ENCODE measurements at places on chromosomes 5 and 9.

- peak; percentile 70 for DNase-seq
Measured at GRCh38 chr5:131634666-131634995, 398 bp downstream of the RAPGEF6 start.

- no peak for DNase-seq
Measured at GRCh38 chr9:121852651-121853616, 201.5 kb downstream of the DAB2IP start.

GRCh38 chr5:77845324-77845646 lies 69.1 kb upstream of the TBCA start:
- no peak for DNase-seq

DNA sequence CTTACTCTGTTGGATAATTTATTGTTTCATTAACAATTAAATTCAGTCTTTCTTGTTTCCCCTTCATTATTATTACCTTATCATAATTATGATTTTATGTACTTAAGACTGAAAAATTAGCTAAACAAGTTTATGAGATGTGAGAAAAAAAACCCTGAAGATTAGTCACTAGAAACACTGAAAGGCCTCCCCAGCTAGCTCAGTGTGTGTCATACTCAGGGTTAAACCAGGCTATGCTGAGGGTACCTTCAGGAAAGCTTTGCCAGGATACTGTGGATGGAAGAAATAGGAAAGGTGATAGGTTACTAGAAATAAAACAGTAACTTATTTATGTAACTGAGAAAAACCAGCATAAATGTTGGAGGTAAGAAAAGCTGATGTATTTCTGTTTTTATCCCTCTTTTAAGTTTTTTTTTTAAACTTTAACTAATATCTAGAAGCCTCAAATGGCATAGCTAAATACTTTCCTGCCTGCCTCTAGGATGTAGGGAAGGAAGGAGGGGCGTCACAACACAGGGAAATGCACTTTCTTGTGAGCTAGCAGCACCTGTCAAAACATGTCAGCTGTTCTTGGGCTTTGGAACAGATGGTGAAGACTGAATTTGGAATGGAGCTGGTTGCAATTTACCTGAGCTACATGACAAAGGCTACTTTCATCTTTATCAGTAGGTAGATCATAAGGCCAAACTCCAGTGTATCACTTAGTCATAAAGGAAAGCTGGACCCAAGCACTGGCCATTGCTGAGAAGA lies 24.2 kb downstream of the NMRK1 start:
- DNase-seq, result no peak

DNA sequence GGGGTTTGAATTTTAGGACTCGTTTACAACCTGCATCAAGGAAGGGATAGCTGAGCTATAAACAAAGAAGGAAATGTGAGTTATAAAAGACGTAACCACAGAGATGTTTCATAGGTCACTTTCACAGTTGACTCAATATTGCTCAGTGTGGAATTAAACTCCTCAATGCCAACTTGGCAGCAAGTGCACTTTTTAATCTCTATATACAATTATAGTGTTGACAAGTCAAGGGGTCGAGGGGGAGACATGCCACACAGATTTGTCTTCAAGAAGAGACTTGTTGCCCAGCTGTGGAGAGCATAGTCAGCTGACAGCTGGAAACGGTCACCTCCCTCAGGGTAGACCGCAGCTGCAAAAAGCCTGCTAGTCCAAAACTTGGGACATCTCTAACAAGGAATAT lies 163.4 kb upstream of the DMAC1 start:
- no peak for DNase-seq

DNA sequence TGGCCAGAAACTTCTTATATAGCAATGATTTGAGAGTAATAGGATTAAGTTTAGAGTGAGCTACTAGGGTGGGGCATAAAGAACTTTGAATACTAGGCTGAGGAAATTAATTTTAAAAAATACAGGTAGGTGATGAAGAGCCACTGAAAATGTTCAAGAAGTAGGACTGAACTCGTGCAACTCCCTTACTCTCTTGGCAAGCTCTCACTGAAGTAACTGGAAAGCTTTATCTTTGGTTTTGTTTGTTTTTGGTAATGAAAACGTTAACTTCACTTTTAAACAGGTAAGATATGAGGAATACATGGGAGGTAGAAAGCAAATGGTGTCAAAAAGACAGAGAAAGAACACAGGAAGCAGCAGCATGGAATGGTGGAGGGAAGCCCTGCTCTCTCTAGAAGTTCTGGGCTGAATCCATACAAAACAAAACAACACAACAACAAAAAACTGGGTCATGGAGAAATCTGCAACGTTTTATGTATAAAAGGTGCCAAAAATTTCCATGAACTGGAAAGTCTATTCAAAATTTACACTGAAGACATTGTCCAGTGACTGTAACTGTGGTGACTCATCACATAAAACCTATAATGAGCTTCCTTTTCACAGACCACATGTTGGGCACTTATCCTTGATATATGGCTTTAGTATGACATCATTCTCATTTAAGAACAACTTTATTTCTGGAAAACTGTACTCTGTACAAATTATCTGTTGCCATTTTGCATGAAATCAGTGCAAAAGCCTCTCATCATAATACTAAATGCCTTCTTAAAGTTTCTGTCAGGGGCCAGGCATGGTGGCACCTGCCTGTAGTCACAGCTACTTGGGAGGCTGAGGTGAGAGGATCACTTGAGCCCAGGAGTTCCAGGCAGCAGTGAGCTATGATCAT lies 91.2 kb upstream of the CHD1 start:
- no peak for DNase-seq

- no peak for DNase-seq
Measured at GRCh38 chr5:157597277-157597676, 21.7 kb upstream of the ADAM19 start.

DNA sequence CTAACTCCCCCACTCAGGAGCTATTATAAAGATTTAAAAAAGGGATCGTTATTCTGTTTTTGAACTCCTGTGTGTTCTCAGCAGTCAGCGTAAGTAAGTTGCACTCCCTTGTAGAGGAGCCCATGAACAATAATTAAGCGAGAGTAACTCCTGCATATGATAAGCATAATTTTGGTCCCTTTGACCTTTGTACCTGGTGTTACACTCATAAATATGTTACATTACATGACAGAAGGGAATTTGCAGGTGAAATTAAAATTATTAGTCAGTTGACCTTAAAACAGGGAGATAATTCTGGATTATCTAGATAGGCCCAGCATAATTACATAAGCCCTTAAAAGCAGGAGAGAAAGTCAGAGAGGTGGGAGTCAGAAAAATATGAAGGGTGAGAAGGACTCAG lies 197.3 kb downstream of the KCTD16 start:
- DNase-seq, result no peak

GRCh38 chr5:14901462-14902051 lies 30.0 kb upstream of the ANKH start:
- DNase-seq, result no peak

DNA sequence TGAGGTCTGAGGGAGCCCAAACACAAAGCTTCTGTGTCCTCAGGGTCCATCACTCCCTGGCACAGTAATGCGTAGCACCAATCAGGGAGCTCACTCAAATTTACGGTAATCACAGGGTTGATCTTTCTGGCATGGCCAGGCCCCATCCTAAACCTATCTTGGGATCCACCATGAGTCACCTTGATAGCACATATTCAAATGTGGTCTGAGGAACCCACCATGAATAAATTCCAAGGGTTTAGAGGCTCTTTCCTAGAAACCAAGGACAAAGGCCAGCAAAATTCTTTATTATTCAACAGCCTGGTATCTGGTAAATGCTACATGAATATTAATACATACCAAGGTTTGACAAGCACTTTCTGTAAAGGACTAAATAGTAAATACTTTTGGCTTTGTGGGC lies 254.5 kb downstream of the TLR4 start:
- DNase-seq, result no peak

DNA sequence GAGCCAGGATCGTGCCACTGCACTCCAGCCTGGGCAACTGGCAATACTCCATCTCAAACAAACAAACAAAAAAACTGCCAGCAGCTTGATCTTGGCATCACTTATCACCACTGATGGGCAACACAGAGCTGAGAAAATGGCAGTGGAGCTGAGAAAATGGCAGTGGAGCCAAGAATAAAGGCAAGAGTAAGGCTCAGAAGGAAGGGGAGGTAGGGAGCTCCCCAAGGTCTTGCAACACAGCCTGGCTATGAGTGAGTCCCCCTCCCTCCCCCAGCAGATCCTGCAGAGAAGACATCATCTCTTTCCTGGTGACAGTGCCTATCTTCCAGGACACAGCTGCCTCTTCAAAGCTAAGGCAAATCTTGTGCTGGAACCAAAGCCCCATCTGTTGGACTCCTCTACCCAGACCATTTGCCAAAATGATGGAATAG lies 70.3 kb downstream of the UGCG start:
- DNase-seq, result peak; percentile 19

GRCh38 chr9:120531683-120532300 lies 48.2 kb downstream of the CDK5RAP2 start:
- no peak for DNase-seq

DNA sequence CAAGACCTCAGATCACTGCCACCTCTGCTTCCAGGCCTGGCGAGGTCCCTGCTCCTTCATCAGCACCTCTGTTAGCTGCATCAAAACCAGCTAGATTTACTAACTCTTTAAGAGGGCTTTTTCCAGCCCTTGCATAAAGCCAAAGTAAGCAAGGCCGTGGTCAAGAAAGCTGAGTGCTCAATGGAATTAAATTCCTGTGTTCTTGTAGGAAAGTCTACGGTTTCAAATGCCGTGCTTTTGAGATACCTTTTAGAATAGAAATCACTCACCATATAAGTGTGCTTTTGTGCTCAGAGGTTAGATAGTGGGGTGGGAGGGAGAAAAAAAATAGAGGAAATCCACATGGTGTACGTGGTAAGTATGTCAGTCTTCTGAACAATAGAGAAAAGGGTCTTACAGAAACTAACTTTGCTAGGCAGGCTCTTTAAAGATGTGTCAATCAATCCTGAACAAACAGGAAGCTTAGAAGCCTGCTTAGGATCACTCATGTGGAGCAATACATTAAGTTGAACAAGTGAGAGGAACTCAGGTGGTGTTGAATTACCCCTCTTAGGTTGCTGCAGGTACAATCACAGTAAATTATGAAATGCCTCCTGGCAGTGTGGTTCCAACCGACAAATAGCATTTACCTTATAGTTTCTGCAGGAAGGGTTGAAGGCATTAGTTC lies 79.7 kb downstream of the SEMA6A start:
- DNase-seq, result no peak

DNA sequence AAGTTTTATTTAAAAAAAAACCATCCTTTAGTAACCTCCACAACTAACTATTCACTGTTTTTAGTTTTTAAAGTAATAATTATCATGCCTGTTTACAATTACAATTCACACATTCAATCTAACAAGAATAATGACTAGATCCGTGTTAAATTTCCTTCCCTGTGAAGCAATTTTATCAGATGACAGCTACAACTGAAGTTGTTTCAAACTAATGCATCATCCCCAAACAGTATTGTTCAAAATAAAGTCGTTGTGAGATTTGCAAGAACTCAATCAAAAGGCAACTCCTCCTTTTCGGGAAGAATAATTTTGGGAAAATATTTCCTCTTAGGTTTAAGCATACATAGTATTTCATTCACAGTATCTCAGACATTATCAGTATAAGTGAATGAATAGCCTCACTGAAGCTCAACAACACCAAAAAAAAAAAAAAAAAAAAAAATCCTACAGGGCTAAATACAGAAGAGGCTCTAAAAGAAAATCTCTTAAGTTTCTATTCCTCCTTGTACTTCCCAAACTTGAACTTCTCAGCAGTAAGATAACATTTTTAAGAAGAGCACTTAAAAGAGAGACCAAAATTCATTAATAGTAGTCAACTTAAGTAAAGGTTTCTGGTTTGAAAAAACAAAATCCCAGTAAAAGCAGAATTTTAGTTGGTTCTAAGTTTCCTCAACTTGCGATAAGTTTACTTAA lies 9.4 kb downstream of the C9orf72 start:
- DNase-seq, result no peak

DNA sequence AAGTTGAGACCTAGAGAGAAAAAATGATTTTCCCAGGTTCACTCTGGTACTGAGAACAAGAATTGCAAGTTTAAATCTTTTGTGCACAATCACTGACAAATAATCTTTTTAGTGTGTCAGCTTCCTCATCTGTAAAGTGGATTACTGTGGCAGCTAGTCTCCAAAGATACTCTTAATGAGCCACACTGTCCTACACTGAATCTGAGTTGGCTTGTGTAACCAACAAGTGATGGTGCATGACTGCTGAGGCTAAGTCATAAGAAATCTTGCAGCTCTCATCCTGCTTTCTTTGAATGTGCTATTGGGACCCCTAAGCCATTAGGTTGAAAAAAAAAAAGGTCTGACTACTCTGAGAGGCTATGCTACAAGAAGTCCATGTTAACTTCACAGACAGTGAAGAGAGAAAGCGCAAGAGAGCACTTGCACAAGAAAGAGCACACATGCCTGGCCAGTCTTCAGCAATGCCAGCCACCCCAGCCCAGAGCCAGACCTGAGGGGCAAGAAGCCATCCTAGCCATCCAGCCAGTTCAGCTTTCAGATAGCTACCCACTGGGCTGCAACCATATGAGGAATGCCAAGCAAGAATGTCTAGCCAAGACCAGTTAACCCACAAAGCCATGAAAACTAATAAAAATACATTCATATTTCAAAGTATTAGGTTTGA lies 419.4 kb downstream of the RAB3C start:
- DNase-seq, result no peak

- no peak for DNase-seq
Measured at GRCh38 chr5:74638970-74639806, 1.3 kb downstream of the ENC1 start.

DNA sequence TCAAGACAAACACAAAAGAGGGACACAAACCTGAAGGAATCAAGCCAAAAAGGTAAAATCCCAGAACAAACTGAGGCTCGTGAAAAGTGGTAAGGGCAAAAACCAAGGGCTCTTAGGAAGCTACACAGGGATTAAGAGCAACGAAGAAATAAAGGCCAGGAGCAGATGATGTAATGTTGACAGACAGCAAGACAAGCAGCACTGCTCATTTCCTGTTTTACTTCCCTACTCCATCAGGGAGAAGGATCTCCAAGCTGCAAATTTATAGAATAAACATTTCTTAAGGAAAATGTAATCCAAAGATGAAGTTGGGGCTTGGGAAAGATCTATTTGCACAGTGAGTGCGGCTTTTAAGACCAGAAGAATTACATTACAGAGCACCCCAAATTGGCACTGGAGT lies 182.3 kb upstream of the MAP1B start:
- no peak for DNase-seq

DNA sequence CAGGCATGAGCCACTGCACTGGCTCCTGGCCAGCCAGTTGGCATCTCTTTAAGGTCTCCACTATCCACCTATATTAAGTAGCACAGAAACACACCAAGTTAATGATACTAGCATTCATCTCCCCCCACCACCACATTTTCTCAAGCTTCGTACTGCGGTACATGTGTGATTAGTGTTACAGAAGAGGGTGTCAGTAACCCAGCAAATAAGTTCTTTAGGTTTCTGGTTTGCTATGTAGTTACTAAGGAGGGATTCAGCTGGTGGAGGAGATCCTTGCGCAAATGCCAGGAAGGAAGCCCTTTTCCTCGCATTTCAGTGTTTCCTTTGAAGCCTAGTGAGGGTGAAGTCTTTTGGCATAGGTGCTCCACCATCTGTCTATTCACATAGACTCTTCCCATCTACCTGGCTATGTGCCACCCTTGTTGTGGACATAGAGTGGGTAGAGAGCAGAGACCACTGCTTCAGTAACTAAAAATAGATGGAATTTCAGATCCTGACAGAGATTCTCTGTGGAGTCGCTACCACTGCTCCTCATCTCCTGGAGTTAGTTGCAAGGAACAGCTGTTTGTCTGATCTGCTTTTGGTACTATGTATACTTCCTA lies 16.7 kb downstream of the UBE2D2 start:
- DNase-seq, result no peak

GRCh38 chr5:59769041-59769360 lies 124.5 kb downstream of the PDE4D start:
- no peak for DNase-seq

GRCh38 chr9:136732444-136733178 lies 10.1 kb downstream of the LCN10 start:
- DNase-seq, result no peak
